ENCODE measurements at places on chromosomes 12 and 14.

DNA sequence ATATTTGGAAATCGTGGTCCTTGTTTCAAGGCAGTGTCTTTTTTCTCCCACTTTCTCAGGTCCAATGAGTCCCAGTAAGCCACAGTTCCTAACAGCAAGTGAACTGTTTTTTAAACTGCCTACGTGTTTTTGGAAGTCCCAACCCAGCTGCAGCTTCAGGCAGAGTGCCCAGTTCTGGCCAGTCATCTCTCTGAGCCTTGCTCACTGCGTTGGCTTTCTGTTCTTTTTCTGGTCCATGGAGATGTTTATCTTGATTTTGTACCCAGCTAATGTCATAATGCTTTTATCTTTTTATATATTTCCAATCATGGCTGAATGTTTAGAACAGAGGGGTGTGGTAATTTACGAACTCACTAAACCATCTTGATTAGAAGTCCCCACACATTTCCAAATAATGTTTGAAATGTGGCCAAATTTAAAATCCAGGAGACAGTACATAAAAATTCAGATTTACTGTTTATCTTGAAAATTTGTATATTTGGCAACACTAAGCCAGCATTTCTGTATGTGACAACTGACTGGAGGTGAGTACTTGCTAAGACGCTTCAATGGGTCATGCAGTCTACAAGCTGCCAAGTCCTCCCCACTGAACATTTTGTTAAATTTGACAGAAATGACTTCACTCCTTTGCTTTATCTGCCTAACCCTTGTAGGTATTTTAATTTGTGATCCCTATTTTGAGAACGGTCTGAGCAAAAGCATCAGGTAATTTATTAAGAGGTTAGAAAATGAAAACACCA, 46.1 kb upstream of the OTOGL start:
- H3K4me1 ChIP-seq, result peaks cover 23% of the 10 kb centered on the region
- no peaks in the 10 kb centered on the region for H3K36me3 ChIP-seq
- H3K27me3 ChIP-seq, result no peaks in the 10 kb centered on the region

- H3K27me3 ChIP-seq, result peaks cover 63% of the 10 kb centered on the region
- no peak overlapping the region for H3K4me3 ChIP-seq
- no peak overlapping the region for H3K27ac ChIP-seq
- H3K4me1 ChIP-seq, result peaks cover 4% of the 10 kb centered on the region
Observed at GRCh38 chr14:36270191-36270590, 50.2 kb downstream of the MBIP start.

DNA sequence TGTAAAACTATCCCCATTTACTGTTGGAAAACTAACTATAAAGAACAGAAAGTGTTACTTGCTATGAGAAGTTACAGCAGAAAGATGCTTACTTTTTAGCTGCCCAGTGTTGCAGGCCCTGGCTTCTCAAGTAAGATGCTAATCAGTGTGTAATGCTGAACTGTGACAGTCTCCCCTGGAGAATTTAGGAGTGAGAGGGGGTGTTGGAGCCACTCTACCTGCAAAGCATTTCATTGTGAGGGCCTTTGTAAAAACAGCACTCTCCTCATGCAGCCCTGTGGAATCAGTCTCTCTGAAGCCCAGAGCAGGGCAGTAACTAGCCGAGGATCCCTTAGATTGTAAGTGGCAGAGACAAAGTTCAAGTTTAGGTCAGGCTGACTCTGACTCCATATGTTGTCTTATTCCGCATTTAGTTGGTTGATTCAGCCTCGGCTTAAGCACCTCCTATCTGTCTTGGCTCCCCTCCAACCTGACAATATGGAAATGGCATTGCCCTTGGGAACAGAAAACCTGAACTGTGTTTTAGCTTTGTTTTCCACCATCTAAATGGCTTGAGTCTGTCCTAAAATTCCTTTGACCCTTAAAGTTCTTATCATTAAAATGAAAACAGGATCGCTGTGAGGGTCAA, 141.3 kb downstream of the PRKCH start:
- peaks cover 6% of the 10 kb centered on the region for H3K36me3 ChIP-seq
- H3K4me1 ChIP-seq, result peaks cover 56% of the 10 kb centered on the region
- H3K4me3 ChIP-seq, result no peak overlapping the region
- peak overlapping the region; percentile 88 for H3K27ac ChIP-seq
- no peaks in the 10 kb centered on the region for H3K27me3 ChIP-seq

DNA sequence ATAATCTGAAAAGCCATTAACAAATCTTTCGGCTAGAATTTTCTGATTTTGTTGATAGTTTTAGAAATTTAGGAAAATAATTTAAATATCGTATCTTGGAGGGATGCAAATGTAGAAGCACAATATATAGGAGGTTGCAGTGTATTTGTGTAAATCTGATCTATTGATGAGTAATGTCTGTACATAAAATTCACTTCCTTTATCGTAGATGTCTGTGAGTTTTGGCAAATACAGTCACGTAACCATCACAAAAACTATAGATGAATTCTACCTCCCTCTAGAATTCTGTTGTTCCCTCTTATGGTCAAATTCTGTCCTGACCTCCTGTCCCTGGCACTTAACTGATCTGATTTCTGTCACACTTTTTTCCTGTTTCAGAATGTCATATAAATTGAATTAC, 151.8 kb downstream of the FUT8 start:
- no peak overlapping the region for H3K4me3 ChIP-seq
- no peaks in the 10 kb centered on the region for H3K36me3 ChIP-seq
- no peak overlapping the region for H3K27ac ChIP-seq
- H3K27me3 ChIP-seq, result no peaks in the 10 kb centered on the region

- no peak overlapping the region for H3K4me3 ChIP-seq
- no peak for DNase-seq
- H3K27me3 ChIP-seq, result peaks cover 17% of the 10 kb centered on the region
- H3K36me3 ChIP-seq, result no peaks in the 10 kb centered on the region
- no peaks in the 10 kb centered on the region for H3K4me1 ChIP-seq
Observed at GRCh38 chr14:20578784-20579502, 8.9 kb downstream of the RNASE11 start.

DNA sequence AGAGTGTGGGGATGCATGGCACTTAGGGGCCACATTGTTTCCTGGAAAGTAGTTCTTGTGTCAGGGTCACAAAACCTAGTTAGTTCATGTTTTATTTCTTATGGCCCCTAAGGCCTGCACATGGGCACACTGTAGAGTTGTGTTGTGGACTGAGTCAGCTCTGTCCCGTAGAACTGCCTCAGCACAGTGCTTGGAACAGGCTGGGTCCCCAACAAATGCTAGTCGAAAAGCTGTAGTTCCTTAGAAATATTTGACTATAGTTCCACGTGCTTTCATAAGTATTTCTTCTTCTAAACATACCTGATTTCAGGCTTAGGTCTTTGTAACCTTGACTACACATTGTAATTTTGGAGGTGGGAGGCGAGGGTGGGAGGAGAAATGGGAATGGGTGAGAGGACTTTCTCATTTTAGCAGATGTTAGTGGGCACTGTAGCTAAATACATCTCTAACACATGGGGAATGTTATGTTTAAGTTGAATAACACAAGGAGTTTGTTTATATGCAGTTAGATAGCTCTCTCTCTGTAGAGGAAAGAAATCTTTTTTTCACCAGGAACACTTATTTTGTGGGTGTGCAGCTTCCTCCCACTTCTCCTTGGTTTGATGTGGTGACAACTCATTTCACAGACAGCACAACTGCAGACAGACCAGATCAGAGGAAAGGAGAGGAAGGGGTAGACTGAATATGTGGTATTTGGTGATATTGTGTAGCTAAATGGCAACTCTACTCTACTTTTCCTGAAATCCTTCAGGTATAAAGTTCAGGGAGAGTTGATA, 39.5 kb upstream of the DACT1 start:
- H3K27ac ChIP-seq, result no peak overlapping the region
- no peaks in the 10 kb centered on the region for H3K4me1 ChIP-seq
- no peak for DNase-seq
- H3K36me3 ChIP-seq, result no peaks in the 10 kb centered on the region
- no peak overlapping the region for H3K4me3 ChIP-seq
